Stimulated activated naive CD8-positive, alpha-beta T cell treated with anti-CD3 and anti-CD28 coated beads, Interleukin-15, Interleukin-2, amounts not matched to agents 100 U/mL and 50 U/mL, for 24 hours (primary cell): ENCODE measurements at places on chromosomes 1 and 21.

DNA sequence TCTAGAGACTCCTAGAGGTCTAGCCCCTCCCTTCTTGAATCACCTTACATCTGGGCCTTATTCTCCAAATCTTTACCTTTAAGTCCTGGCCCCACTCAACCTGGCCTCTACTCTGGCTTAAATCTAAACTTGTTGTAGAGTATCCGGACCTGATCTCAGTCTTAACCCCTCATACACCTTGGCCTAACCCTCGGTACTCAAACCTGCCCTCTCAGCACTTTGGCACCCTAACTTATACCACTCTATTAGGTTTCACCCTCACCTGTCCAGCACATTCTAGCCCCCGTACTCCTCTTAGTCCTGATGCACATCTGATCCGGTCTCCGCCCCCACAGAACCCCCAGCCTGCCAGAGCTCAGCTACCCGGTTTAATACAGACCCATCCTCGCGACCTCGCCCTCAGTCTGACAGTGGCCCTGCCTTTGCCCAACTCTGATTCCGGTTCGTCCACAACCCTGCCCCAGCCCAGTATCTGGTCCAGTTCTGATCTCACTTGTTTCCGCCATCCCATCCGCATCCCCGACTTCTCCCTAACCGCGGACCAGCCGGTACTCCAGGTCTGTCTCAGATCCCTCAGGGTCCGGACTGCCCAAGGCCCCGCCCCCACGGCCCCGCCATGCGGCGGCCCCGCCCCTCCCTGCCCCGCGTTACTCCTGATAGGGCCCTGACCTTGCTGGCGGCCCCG is 1.5 kb downstream of the TRIM62 start:
- DNase-seq, result peak; percentile 85

DNA sequence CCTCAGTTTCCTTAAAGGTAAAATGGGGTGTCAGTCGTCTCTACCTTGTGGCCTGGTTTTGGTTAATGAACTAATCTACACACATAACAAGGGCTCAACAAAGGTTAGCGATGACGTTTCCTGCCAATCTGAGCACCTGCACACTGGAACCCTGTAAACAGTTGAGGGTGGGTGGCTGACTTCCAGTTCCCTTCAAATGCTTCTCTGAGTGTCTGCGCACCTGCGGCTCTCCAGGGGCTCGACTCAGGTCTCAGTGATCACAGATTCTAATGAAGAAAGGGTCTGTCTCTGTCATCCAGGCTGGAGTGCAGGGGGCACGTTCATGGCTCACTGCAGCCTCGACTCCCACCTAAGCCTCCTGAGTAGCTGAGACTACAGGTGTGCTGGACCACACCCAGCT is 3.3 kb upstream of the AGPAT3 start:
- DNase-seq, result no peak

DNA sequence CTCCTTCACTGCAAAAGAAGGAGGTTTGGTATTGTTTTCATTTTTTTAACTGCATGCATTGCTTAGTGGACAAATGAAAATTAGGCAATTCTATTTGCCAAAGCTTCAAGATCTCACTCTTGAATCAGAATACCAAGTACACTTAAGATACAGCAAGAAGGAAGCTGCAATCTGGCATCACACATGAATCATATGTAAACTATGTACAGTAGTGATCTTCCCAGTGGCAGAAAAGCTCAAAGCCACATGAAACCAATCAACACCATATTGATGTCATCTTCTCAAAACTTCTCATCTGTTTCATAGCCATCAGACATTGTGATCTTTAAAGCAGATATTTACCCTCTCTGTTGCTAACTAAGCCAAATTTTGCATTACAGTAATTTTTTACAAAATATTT is 550.1 kb downstream of the LTN1 start:
- DNase-seq, result no peak

DNA sequence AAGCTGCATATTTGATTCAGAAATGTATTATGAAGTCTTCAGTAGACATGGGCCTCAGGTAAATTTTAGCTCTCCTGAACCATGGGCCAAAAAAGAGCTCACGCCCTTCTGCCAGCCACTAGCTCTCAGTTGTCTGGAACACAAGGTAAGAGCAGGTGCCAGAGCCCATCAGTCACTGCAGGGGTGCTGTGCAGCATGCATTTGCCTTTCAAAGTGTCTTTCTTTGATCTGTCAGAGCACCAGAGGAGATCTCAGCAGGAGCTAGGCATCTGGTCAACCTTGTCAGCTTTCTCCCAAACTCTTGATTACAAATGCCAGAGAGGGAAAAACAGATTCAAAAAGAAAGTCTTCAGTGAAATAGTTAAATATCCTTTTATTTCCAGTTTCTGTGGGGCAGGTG is 332.3 kb downstream of the COL11A1 start:
- DNase-seq, result no peak

DNA sequence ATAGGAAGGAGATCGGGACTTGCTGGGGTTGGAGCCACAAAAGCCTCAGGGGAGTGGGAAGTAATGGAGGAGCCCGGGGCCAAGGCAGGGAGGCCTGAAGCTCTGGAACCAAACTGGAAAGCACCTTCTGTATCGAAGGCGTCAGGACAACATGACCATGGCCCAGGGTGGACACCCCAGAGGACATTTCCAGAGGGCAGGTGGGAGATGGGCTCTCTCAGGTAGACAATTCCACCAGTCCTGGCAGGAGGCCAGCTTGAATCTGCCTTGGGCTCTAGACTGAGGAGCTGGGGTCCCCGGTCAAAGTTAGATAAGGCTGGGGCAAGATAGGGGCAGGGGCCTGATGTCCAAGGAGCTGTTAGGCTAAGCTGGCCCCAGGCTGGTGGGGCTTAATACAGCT is 104.9 kb upstream of the EDN2 start:
- DNase-seq, result no peak

DNA sequence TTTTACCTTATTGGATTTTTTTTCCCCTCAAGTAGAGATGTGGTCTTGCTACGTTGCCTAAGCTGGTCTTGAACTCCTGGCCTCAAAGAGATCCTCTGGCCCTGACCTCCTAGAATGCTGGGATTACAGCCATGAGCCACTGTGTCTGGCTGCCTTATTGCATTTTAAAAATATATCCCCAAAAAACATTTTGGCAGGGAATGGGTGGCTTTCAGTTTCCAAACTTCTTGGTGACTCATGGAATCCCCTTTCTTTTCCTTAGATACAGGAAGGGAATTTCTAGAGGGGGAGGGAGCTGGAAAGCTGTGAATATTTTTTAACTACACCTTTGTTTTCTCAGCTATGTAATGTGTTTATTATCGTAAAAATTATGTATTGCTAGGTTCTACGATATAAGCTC is 73.3 kb downstream of the SNRPE start:
- no peak for DNase-seq

DNA sequence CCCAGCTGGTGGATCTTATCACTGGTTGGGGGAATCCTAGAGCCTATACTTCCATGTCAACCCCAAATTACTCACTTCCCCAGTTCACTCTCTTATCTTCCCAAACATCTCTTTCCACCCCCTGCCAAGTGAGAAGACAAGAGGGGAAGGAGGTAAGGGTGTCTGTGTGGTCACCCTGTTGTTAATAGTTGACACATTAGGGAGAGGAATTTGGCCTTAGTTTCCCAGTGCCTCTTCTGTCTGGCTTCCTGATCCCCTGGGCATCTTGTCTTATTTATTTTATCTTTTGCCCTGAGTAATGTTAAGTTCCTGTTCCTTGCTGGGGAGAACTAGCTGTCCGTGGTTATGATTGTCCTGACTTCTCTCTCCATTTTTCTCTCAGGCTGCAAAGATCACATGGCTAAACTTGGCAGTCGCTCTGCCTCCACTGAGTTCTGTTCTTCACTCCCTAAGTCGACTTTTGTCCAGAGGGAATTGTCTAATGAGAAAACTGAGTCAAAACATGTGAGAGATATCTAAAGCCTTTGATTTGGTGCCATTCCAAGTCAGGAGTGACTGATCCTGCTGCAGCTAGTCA is 157.1 kb upstream of the SYT6 start:
- no peak for DNase-seq

DNA sequence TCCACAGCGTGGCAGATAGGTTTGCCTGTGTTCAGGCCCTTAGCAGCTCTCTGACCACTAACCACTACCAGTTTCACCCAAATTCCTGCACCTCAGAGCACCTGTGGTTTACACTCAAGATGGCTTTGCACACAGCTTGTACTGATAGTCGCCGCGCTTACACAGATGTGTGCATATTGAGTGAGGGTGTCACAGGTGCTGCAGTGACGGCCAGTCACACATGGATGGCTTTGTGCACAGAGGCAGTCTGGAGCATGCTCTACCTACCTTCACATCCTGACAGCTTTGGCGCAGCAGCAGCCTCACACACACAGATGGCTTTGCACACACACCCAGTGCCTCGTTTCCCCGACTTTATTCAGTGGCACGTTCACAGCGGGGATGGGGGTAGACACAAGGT is 7.5 kb downstream of the DMAP1 start:
- no peak for DNase-seq

DNA sequence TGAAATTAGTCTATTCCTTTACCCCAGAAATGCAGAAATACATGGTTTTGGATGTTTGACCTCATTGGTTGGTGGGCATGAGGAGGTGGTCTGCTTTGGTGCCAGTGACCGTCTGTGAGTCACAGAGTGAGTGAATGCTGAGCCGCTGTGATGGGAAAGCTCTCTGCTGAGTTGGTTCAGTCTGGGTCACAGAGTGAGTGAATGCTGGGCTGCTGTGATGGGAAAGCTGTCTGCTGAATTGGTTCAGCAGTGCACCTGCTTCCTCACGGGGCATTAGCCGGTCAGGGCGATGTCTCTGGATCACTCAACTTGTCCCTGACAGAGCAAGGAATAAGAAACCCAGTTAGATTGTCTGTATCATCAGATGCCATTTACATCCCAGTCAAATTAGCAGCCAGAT is 40.8 kb downstream of the ADARB1 start:
- DNase-seq, result no peak

DNA sequence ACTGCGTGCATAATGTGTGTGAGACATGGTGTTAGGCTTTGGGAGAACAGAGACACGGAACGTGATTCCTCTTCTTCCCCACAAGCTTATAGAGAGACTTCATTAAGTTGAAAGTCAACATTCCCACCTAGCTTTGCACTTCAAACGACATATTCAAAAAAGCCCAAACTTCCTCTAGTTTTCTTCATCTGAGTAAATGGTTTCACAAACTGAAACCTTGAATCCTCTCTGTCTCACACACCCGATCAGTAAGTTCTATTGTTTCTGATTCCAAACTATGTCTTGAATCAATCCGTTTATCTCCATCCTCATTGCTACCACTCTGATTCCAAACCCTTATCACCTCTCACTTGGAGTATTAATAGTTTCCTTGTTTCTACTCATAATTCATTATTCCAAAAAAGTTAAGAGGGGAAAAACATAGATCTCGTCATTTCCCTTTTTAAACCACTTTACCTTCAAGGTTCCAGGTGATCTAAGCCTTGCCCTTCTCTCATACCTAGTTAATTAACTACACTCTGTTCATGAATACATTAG is 1.6 kb upstream of the METTL18 start:
- DNase-seq, result no peak

GRCh38 chr1:161503394-161503748 is 1.9 kb upstream of the FCGR2A start:
- DNase-seq, result no peak

DNA sequence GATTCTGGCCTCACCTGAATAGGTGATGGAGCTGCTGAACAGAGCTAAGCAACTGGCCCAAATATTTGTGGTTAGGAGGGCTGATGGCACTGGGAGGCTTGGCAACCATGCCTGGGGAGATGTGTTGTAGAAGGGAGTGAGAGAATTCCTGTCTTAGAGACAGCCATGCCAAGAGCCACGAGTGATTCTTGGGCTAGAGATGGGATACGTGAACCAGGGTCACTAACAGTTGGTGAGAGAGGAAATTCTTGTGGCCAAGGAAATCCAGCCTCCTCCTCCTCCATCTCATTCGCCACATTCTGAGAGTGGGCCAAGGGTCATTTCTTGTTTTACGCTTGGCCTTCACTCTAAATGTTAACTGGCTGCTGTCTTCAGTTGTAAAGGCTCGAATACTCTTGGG is 46.3 kb downstream of the NGF start:
- no peak for DNase-seq

DNA sequence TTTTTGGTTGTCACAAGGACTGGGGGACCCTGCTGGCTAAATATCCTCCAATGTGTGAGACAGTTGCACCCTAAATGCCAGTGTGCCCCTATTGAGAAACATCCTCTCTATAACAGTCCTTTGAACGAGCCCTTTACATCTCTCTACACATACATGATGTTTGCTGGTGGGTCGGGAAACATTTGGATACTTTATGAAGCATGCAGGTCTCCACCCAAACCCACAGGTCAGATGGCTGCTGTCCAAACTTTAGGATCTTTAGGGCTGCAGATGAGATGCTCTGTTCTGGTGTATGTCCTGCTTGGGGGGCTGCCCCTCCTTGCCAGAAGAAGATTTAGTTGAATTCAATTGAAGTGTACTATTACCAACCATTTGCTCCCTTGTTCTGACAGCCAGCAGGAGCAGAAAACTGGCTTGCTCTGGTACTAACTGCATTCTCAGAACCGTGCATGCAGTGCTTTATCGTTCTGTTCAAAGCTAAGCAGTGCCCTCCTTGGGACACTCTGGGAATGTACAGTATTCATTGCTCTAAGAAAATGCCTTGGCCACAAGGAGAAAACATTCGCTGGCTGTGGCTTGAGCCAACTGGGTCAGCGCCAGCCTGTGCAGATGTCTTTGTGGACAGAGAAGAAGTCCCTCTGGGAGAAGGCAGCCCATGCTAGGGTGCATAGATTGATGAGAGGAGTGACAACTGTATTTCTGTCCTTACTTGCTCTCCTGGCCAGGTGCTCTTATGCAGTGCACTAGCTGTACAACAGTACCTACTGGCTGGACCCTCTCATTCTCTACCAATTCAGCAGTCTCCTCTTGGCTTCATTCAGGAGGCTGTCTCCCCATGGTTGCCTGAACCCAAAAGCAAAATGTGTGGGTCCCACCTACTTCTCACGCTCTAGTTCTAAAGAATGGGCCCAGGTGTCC is 61.4 kb upstream of the DIRAS3 start:
- DNase-seq, result no peak

DNA sequence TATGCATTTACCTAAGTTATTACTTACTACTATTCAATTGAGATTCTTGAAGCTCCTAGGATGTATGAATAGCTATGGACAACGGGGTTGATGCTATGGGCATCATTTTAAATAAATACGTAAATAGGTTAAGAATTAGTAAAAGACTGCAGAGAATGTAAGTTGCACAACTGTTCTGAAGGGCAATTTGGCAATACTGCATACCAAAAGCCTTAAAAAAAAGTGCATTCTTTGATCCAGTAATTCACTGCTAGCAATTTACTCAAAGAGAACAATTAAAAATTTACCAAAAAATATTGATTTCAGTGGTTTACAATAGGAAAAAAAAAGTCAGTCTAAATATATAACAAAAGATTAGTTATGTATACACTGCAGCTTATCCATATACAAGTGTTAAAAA is 3.5 kb downstream of the ARPC5 start:
- DNase-seq, result no peak

- DNase-seq, result peak; percentile 57
Measured at GRCh38 chr1:19800076-19800804, 524 bp upstream of the TMCO4 start.

GRCh38 chr1:232164078-232164963 is 465.6 kb downstream of the SIPA1L2 start:
- no peak for DNase-seq
